ENCODE measurements at places on chromosomes 1 and 21.

DNA sequence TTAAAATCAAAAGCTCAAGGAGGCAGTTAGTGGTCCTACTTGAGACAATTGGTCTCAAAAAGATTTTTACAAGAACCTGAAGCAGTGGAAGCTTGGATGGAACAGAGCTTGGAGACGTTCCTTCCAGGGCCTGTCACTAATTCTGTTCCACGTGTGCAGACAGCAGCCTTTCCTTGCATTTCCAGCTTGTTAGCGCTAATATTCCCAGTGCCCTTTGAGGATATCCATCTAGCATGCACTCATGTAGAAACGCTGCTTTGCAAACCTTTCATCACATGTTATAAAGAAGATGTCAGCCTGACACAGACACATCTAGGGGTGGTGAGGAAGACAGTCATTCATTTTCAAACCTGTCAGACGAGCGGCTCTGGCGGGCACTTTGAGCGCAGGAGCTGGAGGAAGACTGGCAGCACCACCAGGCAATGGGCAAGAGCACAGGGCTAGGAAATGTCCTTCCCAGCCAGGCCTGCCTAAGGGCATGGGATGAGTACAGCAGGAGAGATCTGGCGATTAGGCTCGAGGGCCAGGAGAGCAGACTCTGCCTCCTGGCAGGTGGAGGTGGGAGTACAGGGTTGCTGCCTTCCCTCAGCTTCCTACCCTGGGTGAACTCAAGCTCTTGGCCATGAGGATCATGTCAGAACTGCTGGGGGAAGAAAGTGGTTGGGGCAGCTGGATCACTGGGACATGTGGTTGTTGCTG lies 55.5 kb downstream of the CASQ2 start:
- no peak for DNase-seq

- no peak for DNase-seq
These were observed 26.6 kb downstream of the AJAP1 start for GRCh38 chr1:4681026-4681425.

DNA sequence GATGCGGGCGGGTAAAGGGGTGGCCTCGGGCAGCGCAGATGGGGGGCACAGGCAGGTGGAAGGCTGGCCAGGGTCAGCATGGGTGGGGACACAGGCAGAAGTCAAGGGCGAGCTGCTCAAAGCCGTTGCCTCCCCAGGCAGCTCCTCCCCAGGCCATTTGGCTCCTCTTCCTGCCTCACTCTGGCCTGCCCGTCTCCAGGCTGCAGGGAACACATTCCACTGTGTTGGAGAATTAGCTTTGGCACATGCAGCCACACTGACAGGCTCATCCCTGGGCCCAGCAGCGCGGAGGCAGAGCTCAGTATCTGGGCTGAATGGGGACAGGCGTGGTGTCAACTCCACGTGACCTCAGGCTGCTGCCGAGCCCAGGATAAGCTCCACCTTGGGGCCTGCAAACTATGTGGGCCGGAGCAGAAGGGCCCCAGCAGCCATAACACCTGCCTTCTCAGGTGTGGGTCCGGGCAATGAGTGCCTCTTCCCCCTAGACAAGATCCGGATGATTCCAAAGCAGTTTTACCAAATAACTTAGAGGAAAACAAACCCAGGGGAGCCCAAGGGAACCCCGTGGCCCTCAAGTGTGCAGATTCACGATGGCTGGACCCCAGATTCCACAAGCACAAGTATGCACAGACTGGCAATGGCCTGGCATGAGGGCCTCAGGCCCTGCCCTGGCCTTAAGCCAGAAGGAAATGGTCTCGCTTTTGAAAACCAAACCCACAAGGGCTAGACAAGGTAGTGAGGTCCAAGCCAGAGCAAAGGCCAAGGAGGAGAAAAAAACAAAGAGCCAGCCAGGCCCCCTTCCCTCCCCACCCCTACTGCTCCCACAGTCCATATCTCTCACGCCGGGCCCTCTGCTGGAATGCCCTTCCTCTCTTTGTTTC lies 40.2 kb downstream of the HSPG2 start:
- no peak for DNase-seq

DNA sequence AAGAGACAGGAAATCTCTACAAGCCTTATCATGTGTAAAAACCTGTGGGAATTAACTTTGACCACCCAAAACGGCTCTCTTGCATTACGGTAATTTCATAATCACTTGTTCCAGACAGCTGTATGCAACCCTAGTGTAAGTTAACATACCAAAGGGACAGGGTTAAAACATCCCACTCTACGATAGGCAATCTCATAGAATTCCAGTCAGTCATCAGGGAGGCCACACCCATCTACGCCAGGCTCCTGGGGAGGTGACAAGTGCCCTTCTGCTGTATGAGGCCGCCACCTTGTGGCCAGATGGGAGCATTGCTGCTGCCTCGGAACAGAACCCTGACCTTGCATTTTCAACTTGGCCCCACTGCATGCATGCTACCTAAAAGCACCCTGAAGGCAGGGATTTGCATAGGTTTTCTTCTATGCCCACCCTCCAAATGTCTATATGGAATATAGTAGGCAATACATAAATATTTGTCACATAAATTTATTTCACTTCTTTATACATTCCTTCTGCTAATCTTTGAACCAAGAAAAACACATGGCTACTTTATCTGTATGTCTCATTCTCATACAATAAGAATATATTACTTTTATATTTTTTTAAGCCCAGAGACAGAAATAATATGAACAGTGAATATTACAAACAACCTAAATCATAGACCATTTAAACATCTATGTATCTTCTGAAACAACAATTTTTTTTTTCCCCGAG lies 12.6 kb downstream of the HSF2BP start:
- DNase-seq: peak; percentile 89

DNA sequence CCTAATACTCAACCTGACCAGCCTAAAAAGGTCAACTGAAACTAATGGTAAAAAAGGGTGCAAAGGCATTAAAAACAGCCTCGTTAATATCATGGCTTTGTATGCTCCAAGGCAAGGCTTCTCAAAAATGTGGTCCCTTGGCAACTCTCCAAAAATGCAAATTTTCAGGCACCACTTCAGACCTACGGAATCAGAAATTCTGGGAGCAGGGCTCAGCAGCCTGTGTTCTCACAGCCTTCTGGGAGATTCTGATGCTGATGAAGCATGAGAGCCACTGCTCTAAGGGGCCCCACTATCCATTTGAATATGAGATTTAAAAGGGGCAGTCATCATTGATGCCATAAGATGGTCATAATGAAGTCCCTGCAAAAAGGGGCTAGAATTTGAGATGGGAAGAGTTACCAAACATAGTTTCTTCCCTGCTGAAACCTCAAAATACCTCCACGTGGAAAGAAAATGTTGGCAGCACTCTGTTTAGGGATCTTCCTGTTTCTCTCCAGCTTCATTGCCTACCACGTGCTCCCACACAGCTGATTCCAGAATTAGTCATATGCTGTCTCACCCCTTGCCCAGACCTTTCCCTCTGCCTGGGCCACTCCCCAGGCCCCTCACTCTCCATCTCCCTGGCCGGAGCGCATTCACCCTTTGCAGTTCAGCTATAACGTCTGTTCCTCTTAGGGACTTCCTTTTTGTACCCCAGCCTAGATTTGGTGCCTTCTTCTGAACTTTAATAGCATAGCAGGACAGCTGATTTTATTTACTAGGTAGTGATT lies 46.7 kb downstream of the PHC2 start:
- DNase-seq: peak; percentile 74

DNA sequence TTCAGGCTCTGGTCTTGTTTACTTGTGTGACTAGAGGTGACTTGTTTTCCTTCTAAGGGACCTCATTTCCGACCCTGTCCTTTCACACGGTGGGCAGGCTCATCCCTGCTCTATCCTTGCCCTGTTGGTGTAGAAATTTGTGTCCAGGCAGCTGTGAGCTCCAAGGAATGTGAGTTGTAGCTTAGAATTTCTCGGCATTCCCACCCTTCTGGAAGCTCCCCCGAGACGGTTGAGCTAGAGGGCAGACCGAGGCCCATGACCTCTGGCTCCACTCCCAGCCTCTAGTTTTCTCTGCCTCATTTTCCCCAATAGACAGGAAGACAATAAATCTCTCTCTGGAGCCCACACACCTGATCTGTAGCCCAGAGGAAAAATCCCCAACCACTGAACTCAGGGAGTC lies 100.9 kb downstream of the NAV1 start:
- DNase-seq: no peak

- no peak for DNase-seq
These were observed 19.6 kb upstream of the NADK start for GRCh38 chr1:1797731-1798341.

GRCh38 chr1:90821788-90822359 lies 104.8 kb upstream of the BARHL2 start:
- no peak for DNase-seq

GRCh38 chr1:97137862-97138514 lies 416.4 kb downstream of the PTBP2 start:
- no peak for DNase-seq

GRCh38 chr1:46719689-46720088 lies 775 bp upstream of the EFCAB14 start:
- DNase-seq: peak; percentile 55

GRCh38 chr1:101239095-101240040 lies 2.5 kb downstream of the S1PR1 start:
- DNase-seq: no peak

DNA sequence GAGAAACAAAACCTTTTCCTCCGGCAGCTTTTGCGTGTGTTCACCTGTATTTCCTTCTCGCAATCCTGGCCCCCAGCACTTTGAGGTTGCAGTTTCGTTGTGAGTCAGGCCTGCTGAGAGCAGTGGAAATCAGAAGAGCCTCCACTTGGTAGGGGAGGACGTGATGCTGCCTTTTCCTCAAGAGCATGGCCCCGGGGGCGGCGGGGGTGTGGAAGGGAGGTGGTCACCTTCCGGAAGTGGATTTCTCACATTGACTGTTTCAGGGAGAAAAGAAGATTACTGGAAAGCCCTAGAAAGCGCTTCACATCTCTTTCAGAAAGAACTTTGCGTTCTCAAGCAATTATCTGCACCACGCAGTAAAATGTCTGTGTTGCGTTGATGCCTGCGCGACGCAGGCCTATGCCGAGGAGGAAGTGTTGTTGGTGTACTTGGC lies 12.2 kb upstream of the IL10 start:
- DNase-seq: no peak

DNA sequence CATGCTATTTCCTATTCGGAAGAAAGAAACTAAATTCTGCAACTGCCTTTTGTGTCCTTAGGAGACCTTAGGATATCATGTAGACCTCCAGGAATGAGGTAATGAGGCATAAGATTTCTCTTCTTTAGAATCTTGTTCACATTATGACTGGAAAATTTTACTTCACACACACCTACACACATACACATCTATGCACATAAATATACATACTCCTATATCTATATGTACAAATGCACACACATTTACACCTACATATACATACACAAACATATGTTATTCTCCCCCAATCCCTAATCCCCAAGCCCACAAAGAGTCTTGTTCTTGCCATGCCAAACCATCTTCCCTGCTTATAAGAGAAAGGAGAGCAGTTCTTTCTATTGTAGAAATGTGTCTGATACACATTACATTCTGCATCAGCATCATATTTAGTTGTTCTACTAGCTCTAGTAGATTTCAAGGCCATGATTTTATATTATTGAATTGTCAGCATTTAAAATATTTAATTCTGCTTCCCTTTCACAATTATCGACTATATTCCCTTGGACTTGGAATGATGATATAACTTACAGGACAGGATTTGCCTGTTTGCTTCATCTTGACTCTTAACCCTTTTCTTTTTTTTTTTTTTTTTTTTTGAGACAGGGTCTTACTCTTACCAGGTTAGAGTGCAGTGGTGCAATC lies 35.4 kb upstream of the PDC start:
- no peak for DNase-seq

GRCh38 chr1:179599623-179600249 lies 8.1 kb downstream of the TDRD5 start:
- DNase-seq: no peak

DNA sequence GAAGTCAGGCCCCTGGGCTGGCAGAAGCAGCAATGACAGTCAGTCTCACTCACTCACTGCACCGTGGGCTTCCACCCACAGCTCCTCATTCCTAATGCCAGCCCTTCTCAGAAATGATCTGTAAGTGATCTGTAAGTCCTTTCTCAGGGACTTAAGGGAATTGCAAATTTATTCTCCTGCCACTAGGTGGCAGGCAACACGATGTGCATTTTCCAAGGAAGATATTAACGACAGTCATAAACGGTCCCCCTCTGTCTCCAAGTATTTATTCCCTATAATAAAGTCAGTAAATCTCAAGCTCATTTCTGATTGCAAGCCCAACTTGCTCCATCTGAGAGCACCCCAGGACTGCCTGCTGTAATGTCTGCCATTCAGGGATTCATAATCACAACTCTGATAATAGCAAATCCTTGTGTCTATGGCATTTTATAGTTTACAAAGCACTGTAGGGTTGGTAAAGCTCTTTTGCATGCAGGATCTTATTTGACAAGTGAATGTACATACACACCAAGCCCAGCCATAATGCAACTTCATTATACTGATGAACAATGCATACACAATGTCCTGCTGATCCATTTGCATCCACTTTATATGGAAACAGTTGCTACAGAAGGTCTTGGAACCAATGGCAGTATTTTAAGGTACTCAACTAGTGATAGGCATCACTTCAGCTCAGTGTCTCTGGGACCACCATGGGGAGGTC lies 380.5 kb upstream of the CAMK1G start:
- DNase-seq: no peak

GRCh38 chr1:238465449-238465848 lies 574.7 kb upstream of the ZP4 start:
- DNase-seq: no peak

- DNase-seq: peak; percentile 70
These were observed 4.6 kb downstream of the DR1 start for GRCh38 chr1:93350322-93350721.

GRCh38 chr1:46080257-46080656 lies 52.2 kb downstream of the PIK3R3 start:
- DNase-seq: no peak

- DNase-seq: no peak
These were observed 504 bp downstream of the DHRS3 start for GRCh38 chr1:12617511-12617900.

DNA sequence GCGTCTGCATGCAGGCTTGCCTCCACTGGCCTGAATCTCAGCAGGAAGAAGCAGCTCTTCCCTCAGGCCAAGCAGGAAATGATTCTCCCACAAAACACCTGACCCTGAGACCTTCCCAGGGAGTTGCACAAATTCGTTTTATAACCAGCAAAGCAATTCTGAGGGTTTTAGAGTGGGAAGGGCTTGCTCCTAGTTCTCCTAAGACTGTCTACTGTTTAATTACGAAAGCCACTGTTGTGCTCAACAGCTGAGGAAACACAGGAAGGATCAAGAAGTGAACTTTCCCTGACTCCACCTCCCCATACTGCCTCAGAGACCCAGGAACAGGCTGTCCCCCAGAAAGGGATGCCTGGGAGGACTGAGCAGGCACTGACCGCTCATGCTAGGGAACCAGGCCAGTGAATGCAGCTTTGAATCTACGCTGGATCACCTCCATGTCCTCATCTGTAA lies 37.0 kb upstream of the PUM1 start:
- DNase-seq: no peak

Data from DMS79 treated with DMSO at 0.1 percent for 48 hours (cell line).